ENCODE measurements at places on chromosomes 11 and 22.

DNA sequence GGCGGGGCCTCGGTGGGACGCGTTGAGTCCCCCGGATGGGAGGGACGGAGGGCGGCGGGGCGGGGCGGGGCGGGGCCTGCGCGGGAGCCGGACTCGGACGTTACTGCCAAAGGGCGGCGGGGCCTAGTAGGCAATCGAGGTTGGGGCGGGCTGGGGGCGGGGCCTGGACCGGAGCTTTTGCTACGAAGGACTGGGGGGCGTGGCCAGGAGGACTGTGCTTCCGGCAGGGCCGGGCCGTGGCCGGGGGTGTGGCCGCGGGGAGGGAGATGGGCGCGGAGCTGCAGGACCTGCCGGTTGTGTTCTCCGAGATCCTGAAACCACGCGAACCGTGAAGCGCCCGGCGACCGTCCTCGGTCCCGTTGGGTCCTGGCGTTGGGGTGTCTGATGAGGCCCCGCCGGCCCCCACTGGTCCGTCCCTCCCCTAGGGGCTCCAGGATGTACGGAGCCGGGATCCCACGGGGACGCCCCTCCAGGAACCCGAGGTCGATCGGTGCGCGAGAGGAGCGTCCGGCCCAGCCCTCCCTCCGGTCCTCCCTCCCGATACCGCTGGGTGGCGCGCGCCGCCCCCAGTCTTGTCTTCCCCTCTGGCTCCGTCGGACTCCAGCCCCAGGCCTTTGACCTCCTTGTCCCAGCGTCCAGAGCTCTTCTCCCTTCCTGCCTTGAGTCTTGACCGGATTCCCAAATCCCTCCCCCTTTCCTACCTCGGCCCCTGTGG, 648 bp upstream of the NUDT8 start:
- peak; percentile 95 for DNase-seq

DNA sequence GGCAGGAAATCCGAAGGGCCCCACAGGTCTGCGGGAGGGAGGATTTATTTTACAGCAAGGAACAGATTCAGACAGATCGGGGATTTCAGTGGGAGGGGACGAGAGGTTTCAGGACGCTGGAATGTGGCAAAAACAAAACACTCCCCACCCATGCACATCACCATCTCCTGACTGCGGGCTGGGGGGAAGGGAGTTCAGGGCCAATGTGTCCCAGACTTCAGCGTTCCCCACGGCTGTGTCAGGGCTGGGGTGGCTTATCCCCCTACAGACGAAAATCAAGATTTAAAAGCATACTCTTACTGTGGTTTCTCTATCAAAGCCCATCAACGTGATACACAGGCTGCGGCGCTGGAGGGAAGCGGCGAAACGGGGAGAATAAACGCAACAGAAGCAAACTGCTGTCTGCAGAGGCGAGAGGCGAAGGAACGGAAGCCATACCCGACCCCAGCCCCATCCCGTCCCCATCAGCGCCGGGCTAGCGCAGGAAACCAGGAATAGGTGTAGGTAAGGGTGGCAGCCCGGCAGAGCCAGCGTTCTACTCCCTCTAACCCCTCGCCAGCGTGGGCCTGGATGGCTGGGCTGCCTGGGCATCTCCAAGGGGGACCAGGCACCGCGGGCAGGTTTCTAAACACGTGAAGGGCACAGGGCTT, 2.7 kb downstream of the TENM4 start:
- DNase-seq, result no peak

DNA sequence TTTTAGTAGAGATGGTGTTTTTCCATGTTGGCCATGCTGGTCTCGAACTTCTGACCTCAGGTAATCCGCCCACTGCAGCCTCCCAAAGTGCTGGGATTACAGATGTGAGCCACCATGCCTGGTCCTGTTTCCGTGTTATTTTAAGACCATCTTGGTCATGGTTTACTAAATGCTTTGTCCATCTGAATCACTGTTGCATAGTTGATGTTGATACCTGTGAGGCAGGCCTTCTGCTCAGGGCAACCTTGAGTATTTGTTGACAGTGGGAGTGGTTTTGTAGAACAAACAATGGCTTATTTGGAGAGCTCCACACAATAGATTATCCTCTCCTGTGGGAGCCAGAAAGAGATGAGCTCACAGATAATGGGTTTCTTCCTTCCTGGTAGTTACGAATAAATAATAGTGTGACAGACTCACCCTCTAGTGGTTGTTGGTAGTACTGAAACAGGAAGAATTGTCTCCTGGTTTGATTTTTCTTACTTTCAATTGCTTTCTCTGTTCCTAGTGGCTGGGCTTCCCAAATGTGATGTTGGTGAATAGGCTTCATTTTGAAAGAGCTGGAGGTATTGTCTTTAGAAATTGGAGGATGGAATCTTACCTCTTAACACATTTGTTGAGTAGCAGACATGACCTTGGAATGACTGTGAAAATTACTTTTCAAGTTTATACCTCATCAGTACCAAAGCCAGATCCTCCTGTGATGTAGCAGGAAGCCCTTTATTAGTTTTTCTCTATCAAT, 39.0 kb downstream of the CTNND1 start:
- DNase-seq, result peak; percentile 48

DNA sequence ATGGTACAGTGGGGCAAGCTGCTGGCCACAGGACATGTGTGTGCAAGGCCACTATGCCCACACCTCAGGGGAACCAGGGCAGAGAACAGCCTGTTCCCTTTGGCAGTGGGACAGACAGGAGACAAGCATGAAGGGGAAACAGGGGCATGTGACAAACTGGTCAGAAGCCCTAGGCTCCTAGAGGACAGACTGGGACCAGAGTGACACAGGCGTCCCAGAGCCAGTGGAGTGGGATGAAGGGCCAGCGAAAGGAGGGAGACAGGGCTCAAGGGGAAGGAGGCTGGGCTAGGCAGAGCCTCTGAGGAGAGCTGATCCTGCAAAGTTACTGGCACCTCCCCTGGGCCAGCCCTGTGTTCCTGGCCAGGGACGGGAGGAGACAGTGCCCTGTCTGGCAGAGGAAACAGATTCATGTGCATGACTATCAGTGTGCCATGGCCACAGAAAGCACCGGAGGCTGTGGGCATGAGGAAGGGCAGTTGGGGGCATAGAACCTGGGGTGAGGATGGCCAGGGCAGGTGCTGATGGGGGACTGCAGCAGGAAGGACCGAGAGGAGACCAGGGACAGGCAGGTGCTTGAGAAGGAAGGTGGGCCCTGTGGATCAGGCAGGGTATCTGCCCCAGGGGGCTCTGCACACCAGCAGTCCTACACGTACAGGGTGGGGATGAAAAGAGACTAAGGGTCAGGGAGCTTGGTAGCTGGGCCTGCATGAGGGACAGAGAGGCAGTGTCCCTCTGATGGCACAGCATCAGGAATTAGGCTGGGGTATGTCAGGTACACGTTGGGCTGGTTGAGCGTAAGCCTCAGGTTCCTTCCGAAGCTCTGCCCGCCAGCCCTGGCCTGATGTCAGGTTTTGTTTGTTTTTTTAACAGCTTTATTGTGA, 9.8 kb downstream of the DERL3 start:
- DNase-seq, result no peak

Measured in GM18507 (cell line).